ENCODE measurements at places on chromosomes 16 and 17. TPM values are rescaled to one million over a fixed set of nuclear protein-coding genes. Genes with fewer than 3 reads are reported as not detected.

The CCL8 gene
- total RNA-seq, result not detected

DNA sequence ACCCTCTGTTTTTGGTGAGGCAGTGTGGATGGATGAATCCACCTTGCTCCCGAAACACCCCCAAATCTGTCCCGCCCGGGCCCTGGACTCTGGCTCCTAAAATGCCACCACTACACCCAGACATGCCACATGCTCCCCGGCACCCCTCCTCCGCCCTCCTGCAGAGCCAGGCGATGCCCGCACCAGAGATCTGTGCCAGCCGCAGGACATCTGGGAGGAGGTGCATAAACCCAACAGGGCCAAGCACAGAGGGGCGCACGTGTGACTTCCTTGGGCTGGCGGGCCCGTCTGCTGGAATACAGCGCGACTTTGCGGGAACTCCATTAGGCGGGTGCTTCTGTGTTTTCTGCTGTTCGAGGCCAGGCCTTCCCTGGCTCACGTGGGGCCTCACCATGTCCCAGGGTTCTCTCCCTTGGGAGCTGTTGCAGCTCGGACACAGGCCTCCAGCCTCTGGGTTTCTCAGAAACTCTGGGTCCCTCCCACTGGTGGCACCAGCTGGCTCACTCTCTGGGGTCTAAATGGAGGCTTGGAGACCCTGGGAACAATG is 14.1 kb upstream of the ACSF3 start:
- DNase-seq, result no peak

The TAT gene
- 0.14 TPM for total RNA-seq

GRCh38 chr16:70711211-70712031 is 25.6 kb upstream of the MTSS2 start:
- DNase-seq, result no peak

DNA sequence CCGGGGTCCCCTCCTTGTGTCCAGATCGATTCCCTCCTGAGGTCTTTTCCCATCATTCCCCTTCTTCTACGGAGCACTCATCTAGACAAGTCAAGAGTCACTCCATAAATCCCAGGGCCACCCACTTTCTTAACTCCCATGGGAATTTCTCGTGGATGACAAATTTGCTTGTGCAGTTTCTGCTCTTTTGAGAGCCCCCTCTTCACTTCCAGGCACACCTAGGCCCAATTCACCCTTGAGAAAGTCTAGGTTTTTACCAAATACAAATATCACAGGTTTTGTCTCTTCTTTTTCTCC is 522 bp upstream of the POLDIP2 start:
- DNase-seq, result no peak

DNA sequence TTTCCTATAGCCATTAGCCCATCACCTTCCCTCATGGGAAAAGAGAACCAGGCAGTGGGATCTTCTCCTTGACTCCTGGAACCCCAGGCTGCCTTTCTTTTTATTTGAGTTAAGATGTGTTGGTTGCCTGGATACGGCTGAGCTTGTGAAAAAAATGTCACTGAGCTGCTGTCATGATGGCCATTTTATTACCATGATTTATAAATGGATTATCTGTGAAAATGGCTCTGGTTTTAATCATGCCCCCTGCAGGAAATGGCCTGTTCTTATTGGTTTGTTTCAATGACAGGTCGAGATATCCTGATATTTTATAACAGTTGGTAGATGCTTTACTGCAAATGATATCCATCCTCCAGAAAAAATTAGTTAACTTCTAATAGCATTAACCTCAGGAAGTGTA is 640.4 kb downstream of the CDH11 start:
- no peak for DNase-seq

- no peak for DNase-seq
Measured at GRCh38 chr17:72321896-72322295, 201.1 kb downstream of the SOX9 start.

The PTGES3L gene
- 1.0 TPM for total RNA-seq

The HCRT gene
- total RNA-seq, result not detected

The CA5A gene
- 0.70 TPM for total RNA-seq

DNA sequence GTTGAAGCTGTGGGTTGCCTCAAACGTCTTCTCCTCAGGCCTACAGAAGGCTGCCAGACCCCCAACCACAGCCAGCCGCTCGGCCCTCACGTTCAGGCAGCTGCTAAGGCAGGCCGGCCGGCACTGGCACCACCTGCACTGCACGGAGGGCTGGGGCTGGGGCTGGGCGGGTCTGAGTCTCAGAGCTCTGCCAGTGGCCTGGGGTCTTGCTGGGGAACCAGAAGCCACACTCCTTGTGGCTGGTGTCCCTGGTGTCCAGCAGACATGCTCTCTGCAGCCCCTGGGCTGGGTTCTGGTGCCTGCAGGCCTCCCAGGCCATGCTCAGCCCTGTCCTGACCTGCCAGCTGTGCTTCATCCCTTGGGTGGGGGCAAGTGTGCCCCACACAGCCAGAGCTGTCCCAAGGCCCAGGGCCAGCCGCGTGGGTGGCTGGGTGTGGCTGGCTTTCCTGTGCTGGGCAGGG is 42.0 kb downstream of the BAHCC1 start:
- DNase-seq, result no peak

DNA sequence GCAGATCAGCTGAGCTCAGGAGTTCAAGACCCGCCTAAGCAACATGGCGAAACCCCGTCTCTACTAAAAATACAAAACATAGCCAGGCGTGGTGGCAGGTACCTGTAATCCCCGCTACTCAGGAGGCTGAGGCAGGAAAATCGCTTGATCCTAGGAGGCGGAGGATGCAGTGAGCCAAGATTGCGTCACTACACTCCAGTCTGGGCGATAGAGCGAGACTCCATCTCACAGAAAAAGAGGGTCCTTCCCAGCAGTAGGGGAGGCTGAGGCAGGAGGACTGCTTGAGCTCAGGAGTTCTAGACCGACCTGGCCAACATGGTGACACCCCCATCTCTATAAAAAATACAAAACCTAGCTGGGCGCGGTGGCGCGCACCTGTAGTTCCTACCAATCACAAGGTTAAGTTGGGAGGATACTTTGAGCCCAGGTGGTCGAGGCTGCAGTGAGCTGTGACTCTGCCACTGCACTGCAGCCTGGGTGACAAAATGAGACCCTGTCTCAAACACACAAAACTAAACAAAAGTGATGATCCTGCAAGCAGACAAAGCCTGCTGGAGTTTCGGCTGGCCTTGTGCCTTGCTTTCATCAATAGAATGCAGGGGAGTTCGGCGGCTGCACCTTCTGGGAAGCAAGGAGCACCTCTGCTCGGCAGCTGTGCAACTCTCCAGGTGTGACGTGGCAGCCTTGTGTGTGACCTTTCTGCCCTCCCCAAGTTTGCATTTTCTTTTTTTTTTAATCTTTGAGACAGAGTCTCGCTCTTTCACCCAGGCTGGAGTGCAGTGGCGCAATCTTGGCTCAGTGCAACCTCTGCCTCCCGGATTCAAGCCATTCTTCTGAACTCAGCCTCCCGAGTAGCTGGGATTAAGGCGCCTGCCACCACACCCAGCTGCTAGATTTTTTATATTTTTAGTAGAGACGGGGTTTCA is 12.4 kb upstream of the YWHAE start:
- no peak for DNase-seq

The TSNAXIP1 gene
- 7.2 TPM for total RNA-seq

The EIF3CL gene
- 83.1 TPM for total RNA-seq

GRCh38 chr16:26169473-26169872 is 477.7 kb downstream of the HS3ST4 start:
- DNase-seq, result no peak

The ZDHHC7 gene
- 55.0 TPM for total RNA-seq

DNA sequence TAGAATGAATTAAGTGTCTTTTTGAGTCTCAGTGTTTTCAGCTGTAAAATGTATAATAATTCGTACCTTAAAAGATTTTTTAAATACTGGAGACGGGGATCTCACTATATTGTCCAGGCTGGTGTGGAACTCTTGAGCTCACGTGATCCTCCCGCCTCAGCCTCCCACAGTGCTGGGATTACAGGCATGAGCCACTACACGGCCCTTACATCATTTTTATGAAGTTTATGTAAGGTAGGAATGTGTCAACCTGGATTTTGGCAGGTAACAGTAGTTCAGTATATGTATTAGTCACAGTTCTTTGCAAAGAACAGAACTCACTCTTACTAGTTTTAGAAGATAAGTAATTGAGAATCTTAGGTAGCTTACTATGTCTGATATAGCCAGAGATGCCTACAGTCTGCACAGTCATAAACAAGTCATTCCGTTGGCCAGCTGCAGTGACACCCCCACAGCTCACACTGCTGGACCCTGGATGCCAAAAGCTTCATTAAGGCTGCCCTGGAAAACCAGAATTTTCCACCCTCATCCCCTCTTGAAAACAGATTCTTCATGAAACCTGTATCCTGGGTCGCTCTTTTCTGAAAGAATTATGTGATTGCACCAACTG is 583 bp upstream of the COX6A2 start:
- DNase-seq, result no peak

GRCh38 chr16:81632392-81633146 is 146.5 kb upstream of the PLCG2 start:
- DNase-seq, result no peak

The GUCY2D gene
- 0.29 TPM for total RNA-seq

The RPH3AL gene
- 13.5 TPM for total RNA-seq

The SLC13A2 gene
- total RNA-seq, result 8.7 TPM

The THUMPD1 gene
- total RNA-seq, result 39.0 TPM

The SPNS3 gene
- total RNA-seq, result 0.31 TPM

DNA sequence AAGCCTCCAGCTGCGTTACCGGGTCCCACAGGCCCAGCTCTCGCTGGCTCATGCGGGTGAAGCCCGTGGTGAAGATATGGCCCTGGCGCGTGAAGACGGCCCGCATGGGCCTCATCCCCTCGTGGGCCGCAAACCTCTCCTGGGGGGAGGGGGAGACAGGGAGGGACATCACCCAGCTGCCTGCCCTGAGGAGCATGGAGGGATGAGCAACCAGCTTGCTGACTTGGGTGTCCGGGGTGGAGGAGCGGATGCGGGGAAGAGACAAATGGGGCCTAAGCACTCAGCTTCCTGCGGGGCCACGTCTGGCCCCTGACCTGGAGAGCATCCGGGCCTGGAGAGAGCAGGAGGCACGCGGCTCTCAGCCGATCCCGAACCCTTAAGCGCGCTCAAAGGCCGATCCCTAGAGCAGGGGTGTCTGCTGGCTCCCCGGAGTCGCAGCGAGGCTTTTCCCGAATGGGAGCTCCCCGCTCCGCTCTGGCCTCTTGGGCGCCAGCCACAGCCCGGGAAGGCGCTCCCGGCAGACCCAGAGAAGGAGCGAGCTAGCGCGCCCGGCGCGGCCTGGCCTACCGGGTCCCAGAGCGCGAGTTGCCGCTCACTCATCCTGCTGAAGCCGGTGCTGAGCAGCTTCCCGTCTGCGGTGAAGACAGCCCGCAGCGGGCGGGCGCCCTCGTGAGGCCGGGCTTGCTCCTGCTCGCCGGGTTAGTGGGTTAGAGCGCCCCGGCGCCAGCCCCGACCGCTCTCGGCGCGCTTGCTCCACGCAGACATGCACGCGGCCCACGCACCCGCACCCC is 5.0 kb downstream of the CORO6 start:
- DNase-seq, result peak; percentile 79

GRCh38 chr16:85403693-85404092 is 209.4 kb upstream of the GSE1 start:
- DNase-seq, result no peak

DNA sequence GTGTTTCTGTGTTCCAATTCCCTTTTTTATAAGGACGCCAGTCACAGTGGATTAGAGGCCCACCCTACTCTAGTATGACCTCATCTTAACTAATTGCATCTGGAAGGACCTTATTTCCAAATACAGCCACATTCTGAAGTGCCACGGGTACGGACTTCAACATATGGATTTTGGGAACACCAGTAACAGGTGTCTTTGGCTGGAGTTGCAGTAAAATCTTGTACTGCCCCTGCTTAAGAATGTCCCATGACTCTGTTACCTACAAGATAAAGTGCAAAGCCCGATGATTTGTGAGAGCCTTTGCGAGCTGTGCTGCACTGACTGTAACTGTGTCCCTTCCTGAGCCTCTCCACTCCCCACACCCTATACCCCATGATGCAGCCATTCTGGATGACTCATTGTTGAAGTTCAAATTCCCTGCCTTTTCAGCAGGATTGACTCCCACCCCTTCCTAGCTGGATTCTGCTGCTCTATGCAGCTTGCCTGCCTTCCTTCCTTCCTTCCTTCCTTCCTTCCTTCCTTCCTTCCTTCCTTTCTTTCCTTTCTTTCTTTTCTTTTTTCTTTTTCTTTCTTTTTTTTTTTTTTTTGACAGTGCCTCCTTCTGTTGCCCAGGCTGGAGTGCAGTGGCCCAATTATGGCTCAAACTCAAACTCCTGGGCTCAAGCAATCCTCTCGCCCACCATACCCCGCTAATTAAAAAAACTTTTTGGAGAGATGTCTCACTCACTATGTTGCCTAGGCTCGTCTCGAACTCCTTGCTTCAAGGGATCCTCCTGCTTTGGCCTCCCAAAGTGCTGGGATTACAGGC is 2.1 kb downstream of the HCRT start:
- DNase-seq, result no peak

DNA sequence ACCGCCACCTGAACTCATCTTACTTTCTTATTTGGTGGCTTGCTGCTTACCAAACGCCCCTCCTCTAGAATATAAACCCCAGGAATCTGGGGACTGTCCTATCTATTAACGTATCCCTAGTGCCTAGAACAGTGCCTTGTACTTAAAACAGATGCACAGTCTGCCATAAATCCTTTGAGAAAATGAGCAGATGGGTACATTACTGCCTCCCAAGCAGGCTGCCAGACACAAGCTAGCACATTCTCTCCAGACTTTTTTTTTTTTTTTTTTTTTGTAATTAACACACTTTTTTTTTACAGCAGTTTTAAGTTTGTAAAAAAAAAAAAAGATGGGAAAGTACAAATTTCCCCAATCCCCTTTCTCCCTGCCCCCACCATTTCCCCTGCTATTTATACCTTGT is 57.3 kb upstream of the RPL38 start:
- DNase-seq, result no peak

DNA sequence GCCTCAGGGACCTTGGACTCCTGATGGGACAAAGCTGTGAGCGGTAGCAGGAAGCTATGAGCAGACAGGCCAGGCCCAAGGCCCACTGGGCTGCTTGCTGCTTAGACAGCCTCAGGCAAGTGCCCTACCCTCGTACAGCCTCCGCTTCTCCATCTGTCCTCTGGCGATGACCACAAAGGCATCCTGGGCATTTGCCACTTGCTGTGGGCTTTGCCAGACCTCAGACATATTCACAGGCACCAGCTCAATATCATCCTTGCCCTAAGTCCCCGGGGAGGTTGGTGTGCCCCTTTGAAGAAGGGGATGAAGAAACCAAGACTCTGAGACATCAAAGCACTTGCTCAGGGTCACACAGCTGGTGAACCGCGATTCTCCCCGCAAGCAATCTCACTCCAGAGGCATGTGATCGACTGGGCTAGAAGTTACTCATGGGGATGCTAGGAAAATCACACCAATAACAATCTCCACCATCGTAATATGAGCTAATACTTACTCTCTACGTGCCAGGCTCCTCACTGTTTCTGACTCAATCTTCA is 21.7 kb downstream of the PPL start:
- no peak for DNase-seq

GRCh38 chr16:28524681-28525171 is 14.0 kb downstream of the NUPR1 start:
- DNase-seq, result no peak

- DNase-seq, result no peak
Measured at GRCh38 chr16:15498427-15499175, 64.2 kb downstream of the BMERB1 start.
